Stimulated activated CD4-positive, alpha-beta T cell treated with anti-CD3 and anti-CD28 coated beads, Interleukin-4, amount 100 ng/mL, for 48 hours (primary cell): ENCODE measurements at places on chromosomes 5 and 9.

DNA sequence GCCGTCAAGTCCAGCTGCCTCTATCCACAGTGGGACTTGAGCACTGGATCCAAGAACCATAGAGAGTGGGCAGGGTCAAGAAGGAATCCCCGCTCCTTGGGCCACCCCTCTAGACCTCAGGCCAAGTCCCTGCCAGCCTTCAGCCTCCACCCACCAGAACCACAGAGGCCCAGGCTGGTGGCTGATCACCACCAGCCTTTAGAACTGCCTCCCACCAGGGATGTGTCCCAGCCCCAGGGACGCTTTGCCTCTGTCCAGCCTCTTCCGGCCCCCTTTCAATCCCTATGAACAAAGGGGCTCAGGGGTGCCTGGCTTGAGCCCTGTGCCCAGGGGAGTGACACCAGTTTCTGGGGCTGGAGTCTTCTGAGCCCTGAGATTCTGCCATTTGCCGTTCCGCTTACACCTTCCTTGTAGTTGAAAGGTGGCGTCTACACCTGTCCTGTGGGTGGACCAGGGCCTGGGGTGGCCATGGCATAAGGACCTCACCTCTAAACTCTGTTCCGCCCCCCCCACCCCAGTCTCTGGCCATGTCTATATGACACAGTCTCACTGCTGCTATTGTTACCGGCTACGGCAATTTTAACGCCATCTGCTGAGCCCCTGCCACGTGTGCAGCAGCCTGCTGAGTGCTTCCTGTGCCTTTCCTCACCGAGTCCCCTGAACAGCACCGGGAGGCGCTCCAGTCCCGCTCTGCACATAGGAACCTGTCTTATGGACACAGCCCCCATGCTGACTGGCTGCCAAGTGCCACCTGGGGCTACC is 35.7 kb upstream of the ORM1 start:
- DNase-seq = no peak

DNA sequence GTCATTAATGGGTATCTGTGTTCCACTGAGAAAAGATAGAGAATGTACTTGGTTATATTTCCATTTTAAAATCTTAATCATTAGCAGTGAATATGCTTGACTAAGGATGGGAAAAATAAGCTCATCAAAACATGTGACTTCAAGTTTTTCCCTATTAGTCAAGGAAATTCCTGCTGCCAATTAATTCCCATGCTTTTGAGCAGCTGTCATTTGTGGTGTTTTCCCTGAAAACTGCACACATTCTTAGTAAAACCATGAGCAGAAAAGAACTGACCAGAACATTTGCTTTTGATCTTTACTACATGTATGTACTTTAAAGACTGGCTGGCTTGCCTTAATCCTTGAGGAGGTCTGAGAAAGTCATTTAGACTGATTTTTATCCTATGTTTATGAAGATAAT is 75.2 kb downstream of the AOPEP start:
- no peak for DNase-seq

GRCh38 chr5:167937635-167937998 is 353.8 kb upstream of the WWC1 start:
- DNase-seq = no peak

- no peak for DNase-seq
These were observed 14.4 kb downstream of the CKMT2 start for GRCh38 chr5:81247441-81247972.

DNA sequence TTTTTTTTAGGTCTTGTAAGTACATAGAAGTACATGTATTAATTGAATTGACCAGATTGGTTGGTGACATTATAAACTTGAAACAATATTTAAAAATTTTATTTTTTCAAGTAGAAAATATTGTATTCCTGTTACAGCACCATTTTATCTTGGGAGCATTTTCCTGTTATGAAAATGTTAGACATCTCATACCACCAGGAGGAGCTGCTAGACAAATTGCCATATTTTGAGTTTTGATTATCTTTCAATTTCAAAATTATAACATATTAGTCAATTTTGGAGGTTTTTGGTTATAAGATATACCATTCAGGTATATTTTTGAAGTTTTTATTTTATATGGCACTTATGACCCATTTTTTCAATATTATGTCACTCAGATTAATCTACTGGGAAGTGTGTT is 84.4 kb downstream of the CNTLN start:
- no peak for DNase-seq

DNA sequence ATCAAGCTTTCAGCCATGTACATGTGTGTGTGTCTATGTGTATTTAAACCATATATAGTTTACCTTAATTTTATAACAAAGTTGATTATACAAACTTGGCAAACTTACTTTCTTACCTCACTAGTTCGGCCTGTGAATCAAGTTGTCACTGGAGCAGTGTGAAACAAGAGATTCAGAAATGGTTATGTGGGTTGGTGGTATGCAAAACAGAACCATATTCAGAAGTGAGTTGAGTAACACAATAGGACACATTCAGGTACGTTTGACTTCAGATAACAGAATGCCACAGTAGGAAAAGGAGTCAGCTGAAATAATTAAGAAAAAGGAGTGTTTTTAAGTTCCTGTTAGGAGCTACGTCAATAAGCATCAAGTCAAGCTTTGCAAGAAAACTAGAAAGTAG is 21.5 kb downstream of the XPA start:
- DNase-seq = no peak

DNA sequence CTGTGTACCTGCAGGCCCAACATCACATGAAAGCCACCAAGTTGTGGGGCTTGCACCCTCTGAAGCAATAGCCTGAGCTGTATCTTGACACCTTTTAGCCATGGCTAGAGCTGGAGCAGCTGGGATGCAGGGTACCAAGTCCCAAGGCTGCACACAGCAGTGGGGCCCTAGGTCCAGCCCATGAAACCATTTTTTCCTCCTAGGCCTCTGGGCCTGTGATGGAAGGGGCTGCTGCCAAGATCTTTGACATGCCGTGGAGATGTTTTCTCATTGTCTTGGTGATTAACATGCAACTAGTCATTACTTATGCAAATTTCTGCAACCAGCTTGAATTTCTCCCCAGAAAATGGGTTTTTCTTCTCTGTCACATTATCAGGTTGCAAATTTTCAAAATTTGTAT is 387.2 kb upstream of the RIOK2 start:
- DNase-seq = no peak

- DNase-seq = no peak
These were observed 86.2 kb downstream of the PSAT1 start for GRCh38 chr9:78383130-78383529.

GRCh38 chr5:116446356-116447005 is 128.1 kb downstream of the SEMA6A start:
- no peak for DNase-seq

- no peak for DNase-seq
These were observed 254.3 kb upstream of the NFIL3 start for GRCh38 chr9:91677822-91678436.

GRCh38 chr5:6737043-6737941 is 24.1 kb downstream of the TENT4A start:
- DNase-seq = no peak

- DNase-seq = no peak
These were observed 1.5 kb downstream of the NDFIP1 start for GRCh38 chr5:142110046-142110531.

- no peak for DNase-seq
These were observed 18.6 kb upstream of the PSAT1 start for GRCh38 chr9:78278177-78278777.

GRCh38 chr5:64834037-64834436 is 65.3 kb downstream of the CWC27 start:
- no peak for DNase-seq

DNA sequence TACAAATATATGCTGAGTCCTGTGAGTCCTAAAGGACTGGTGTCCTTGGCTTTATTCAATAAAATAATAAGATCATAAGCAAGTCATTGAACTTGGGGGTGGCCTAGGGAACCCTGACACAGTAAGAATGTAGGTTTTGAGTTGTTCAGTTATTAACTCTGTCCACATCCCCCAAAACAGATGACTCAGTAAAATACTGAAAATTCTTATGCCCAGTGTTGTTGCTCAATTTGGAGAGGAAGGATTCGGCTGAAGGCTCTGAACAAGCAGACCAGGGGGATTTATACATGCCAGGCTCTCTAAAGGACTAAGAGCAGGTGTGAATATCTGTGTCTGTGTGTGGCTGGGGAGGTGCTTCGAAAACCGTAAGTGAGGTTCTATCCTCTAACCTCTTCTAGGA is 173.7 kb downstream of the RMI1 start:
- DNase-seq = no peak

GRCh38 chr5:132435447-132435846 is 55.1 kb downstream of the IRF1 start:
- no peak for DNase-seq

DNA sequence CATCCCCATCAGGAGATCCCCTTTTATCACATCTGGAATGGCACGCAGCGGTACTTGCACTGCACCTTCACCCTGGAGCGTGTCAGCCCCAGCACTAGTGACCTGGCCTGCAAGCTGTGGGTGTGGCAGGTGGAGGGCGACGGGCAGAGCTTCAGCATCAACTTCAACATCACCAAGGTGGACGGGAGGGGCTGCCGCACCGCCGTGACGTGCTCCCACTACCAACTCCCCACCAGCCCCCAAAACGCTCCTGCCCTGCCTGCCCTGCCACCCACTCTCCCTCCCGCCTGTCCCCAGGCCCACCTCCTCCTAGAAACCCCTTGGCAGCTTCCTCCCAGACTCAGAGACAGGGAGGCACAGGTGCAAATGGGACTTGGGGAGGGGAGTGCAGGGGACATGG is 20.7 kb downstream of the HK3 start:
- no peak for DNase-seq

- DNase-seq = no peak
These were observed 626 bp upstream of the CLTB start for GRCh38 chr5:176416965-176417364.

DNA sequence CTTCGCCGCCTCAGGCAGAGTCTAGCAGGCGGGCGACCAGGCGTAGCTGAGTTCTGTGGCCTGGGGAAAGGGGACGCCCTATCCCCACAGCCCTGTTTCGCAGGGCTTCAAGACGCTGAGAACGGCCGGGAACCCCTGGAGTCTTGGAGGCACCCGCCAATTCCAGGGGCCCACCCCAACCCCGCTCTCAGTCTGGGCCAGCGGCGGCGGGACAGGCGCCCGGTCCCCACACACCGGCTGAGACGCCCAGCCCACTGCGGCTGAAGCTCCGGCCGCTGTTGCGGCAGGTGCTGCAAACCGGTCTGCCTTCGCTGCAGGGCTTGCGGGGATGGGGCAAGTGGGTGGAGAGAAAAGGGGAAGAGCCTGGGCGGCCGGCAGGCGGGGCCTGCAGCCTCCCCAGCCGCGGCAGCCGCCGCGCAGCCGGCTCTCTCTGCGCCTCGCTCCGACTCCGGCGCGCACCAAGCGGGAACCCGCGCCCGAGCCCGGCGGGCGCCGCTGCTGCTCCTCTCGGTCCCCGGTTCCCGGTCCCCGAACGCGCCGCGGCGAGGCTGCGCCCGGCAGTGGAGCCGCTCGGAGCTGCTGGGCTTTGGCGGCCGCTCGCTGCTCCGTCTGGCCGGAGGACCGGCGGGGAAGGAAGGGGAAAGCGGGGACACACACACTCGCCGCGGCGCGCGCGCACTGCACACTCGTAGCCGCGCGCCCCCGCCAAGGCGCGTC is at the start of gene PIP5K1B:
Gene PIP5K1B (plus strand): TSS at position 427 of the 717 bp plus-strand sequence. CDS start 117,375 bp downstream, outside the sequence.
- peak; percentile 41 for DNase-seq

- peak; percentile 10 for DNase-seq
These were observed 175.7 kb downstream of the MELK start for GRCh38 chr9:36748322-36748899.

DNA sequence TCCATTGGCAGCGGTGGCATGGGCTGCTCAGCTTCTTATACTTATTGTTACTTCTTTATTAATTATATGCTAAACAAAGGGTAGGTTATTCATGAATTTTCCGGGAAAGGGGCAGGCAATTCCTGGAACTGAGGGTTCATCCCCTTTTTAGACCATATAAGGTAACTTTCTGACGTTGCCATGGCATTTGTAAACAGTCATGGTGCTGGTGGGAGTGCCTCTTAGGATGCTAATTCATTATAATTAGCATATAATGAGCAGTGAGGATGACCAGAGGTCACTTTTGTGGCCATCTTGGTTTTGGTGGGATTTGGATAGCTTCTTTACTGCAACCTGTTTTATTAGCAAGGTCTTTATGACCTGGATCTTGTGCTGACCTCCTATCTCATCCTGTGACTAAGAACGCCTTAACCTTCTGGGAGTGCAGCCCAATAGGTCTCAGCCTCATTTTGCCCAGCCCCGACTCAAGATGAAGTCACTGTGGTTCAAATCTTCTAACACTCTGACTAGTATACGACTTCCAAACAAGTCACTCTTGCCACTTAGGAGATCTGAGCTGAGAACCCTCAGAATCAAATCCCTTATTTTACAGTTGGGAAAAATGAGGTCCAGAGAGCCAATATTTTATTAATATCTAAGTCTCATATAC is 237.5 kb downstream of the TRIM32 start:
- DNase-seq = no peak

DNA sequence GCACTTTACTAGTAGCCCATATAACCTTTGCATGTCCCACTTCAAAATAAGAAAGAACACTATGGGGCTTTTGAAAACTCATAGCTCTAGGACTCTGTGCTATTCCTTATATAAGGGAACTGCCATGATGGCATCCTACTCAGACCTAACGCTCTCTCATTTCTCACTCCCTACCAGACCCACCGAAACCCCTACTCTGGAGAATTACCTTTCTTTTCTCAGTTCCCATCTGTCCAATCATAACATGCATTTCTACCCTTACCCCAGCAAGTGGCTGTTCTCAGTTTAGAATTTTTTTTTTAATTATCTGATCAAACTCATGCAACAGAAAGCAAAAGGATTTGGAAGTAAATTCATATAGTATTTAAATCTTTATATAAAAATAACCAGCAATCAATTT is 27.3 kb downstream of the CARNMT1 start:
- no peak for DNase-seq

DNA sequence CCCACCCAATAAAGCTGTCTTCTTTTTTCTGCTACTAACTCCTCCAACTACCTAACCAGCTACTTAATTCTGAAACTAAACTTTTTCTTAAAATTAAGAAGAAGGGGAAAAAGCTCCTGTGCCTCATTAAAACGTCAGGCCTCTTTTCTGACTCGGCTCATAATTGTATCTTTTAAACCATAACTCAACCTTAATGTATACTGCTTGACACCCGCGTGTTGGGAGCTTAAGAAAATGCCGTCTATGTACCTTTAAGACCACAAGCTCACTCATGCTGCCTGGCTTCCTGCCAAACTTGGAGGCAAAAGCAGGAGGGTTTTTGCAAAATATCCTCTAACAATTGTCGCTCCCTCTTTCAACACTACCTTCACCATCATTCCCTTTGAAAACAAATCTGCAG is 5.0 kb downstream of the EBF1 start:
- DNase-seq = no peak

- no peak for DNase-seq
These were observed 51.1 kb downstream of the STARD4 start for GRCh38 chr5:111461255-111461671.

GRCh38 chr5:83925321-83925954 is 204.8 kb upstream of the HAPLN1 start:
- no peak for DNase-seq

GRCh38 chr9:122474561-122474960 is 3.2 kb downstream of the OR1J1 start:
- DNase-seq = no peak

GRCh38 chr9:117407436-117408022 is 7.3 kb downstream of the ASTN2 start:
- no peak for DNase-seq
